NCI-H748 treated with DMSO at 0.1 percent for 48 hours (cell line): ENCODE measurements at places on chromosomes 12 and 14.
A peak's percentile ranks its signal among the peaks of the same experiment; 100 is the strongest.

- DNase-seq, result no peak
These were observed 11.8 kb downstream of the TRAPPC6B start for GRCh38 chr14:39158222-39158858.

DNA sequence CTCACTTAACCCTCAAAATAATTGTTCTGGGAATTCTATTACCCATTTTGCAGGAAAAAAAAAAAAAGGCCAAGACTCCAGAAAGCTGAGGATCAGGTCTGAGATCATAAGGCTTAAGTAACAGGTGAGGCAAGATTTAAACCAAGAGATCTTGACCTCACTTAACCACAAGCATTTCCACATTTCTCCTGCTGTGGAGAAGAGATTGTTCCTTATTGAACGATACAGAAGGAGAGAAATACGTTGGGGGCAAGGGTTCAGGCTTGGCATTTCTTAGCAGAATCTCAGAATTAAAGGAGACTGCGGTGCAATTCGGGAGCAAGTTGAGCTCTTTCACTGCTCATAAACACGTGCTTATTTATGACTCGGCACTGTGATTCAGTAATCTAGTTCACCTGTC is 885.3 kb upstream of the TMEM132C start:
- DNase-seq, result no peak

GRCh38 chr12:49094160-49094974 is at the start of gene DHH:
Gene DHH, minus strand, starts transcription at chr12:49094801. Its CDS starts 289 bp downstream, at chr12:49094512.
- peak; percentile 10 for DNase-seq

DNA sequence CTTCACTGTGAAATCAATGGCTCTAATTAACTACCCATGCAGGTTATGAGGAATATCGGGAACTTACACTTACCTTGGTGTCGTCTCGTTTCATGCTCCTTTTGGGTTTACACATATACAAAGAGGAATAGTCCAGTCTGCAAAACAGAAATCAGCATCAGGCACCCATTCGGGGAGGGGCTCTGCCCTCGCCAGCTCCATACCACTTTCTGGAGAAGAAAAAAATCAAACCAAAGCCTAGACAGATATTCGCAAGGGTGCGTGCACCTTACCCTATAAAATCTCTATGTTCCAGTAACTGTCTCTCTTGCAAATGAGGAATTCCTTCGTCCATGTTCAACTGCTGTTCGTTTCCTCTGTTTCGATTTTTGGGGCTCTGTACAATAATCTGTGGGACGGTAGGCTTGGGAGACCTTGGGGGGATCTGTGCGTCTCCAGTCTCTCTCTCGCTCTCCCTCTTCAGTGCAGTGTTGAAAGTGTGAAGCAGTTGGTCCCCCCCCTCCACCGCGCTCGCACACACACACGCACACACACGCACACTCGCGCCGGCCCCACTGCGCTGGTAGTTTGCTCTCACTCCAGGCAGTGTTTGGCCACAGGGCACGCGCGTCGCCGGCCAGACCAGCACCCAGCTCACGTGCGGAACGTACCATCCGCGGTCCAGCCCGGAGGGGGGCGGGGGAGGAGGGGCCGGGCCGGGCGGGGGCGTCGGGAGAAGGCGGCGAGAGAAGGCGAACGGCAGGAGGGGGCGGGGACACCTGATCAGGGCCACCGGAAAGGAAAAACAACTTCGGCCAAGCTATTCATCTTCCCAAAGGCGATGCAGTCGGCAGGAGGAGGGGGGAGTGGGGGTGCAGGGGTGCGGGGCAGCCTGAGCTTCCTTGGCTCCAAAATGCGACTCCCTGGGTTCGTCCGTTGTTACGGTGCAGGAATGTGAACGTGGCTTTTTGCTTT is at the start of gene BHLHE41:
Gene BHLHE41, minus strand, starts transcription at position 592 of the 954 bp plus-strand sequence. Its CDS starts 258 bp downstream, at position 334.
- DNase-seq, result peak; percentile 9

DNA sequence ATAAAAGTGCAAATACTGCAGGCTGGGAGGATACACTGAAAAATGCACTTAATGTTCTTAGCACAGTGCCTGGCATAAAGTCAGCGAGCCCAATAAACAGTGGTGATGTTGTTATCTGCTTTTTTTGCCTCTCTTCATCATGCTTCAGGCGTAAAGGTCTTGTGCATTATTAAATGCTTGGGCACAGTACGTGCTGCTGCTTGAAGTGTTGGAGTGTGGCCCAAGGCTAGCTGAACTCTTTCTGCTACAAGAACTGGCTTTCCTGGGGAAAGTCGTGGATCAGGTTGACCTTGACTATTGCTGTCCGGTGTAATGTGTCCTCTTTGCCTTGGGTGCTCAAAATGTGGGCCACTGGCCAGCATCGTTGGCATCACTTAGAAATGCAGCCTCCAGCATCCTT is 43.0 kb downstream of the SMOC1 start:
- no peak for DNase-seq

DNA sequence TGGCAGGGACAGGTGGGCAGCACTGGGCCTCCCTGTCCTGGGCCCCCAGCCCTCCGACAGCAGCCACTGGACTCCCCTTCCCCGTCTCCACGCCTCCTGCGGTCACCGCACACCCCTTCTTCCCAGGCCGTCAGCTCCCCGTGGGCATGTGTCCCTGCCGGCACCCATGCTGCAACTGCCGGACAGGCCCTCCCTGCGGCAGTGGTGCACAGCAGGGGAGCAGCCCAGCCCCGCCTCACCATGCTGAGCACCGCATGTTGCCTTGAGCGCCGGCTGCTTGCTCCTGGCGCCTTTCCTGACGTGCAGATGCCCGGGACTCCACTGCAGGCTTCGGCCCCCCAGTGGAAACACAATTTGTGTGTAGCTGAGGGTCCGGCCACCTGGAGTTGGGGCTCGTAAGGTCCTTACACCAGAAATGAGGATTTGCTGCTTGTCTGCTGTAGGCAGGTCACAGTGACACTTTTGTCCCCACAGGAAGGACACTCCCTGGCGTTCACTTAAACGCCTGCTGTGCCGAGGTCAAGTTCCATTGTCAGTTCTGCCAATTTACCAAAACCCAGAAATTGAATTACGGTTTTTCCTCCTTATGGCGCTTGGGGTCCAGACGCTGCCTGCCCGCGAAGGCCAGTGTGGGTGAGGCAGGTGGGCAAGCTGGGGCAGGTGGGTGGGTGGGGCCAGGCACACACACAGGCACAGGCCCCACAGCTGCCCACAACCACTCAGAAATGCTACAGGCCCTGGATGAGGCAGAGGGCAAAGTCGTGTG is 28.2 kb upstream of the MMP17 start:
- no peak for DNase-seq

DNA sequence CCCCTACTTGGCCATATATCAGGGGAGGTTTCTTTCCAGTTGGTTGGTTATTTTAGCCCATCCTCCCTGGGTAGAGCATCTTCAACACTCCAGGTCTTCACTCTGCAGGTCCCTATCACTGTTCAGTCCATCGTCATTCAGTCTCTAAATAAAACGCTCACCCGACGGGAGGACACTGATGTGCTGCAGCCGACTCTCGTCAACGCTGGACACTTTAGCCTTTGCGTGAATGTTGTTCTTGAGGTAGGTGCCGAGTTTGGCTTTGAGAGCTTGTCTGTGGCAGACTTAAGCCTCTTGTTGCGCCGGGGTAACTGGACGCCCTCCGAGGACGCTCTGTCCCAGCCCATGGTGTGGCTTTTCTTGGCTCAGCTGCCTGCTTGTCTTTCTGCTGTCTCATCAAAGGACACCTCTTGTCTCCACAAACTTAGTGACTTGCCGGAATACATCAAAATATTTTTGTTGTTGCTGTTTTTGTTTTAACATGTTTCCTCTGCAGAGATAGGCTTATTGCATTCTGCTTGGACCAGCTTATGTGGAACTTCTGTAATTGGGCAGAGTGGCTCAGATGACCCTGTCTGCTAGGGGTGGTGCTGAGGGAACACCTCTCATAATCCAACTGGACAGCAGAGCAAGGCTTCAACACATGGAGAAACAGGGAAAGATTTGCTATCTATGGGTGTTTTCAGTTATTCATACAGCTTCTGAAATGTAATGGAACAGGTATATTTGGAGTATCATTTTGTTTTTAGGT is 26.5 kb downstream of the TCTN1 start:
- no peak for DNase-seq

DNA sequence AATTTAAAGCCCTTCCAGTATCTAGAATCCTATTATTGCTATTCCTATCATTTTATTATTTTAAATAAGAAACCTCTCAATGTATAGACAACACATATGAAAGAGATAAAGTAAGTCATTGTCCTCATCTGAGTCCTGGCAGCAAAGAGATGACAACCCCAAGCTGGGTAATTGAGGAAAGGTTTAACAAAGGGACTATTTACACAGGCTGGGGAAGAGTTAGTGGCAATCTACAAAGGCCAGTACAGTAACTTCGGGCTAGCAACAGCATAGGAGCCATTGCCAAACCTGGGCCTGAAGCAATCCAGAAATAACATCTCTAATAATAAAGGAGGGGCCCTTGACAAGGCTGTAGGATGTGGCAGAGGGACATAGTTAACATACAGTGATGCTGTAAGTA is 11.2 kb downstream of the PDE6H start:
- DNase-seq, result no peak

DNA sequence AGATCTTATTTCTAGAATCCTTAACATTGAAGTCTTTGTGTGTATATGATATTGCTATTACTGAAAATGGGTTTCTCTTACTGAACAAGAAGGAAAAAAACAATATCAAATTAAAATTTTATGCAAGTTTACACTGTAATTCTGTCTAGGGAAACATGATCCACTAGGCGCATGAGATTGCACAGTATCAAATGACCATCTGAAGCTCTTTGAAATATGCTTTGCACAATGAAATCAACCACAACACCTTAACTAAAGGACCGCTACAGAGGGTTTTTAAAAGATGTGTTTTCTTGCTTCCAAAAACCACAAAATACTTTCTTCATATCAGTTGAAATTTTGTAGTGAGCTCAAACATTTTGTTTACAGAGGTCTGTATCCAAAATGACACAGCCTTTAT is 15.1 kb upstream of the KERA start:
- peak; percentile 7 for DNase-seq

- DNase-seq, result peak; percentile 63
These were observed 81.5 kb upstream of the MYF6 start for GRCh38 chr12:80625901-80626300.

GRCh38 chr14:97306760-97307246 is 509.6 kb downstream of the VRK1 start:
- DNase-seq, result no peak

DNA sequence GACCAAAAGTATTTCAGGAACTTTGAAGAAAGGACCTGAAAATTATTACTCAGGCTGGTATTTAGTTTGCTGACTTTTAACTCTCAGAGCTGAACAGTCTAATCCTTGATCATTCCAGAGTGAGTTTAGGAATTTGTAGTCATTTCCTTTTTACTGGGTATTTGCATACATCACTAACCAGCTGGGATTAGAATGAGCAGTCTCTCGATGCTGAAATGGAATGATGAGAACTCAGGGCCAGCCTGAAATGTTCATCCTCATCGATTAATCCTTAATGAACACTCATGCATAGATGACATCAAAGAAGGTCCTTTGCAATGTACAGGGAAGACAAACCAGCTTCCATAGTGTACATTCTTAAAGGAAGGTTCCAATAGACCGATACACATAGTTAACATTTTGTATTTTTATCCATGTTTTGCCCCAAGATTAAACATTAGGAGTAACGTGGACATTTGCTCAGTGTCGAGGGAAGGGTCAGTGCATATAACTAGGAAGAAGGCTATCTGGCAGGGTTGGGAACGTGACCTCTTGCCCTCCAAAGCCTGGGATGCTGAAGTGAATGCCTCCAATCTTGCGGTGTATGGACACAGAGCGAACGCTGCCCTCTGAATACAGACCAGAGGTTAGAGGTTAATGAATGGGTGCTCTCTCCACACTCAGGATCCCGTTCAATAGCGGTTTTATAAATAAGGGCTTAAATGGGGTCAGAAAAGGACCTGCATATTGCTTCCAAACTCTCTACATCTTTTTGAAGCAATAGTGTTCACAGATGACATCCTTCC is 14.5 kb downstream of the FBXL14 start:
- no peak for DNase-seq

GRCh38 chr12:107829271-107829670 is 54.8 kb downstream of the ASCL4 start:
- no peak for DNase-seq

DNA sequence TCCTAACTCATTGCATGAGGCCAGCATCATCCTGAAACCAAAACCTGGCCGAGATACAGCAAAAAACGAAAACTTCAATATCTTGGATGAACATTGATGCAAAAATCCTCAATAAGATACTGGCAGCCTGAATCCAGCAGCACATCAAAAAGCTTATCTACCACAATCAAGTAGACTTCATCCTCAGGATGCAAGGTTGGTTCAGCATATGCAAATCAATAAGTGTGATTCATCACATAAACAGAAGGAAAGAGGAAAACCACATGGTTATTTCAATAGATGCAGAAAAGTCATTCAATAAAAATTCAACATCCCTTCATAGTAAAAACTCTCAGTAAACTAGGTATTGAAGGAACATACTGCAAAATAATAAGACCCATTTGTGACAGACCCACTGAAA is 56.5 kb upstream of the PPFIA2 start:
- no peak for DNase-seq

- no peak for DNase-seq
These were observed 6.3 kb upstream of the NPAS3 start for GRCh38 chr14:32932302-32932913.

- no peak for DNase-seq
These were observed 176.3 kb downstream of the KSR2 start for GRCh38 chr12:117792471-117792870.

GRCh38 chr14:51498411-51499227 is 153.1 kb upstream of the FRMD6 start:
- no peak for DNase-seq

DNA sequence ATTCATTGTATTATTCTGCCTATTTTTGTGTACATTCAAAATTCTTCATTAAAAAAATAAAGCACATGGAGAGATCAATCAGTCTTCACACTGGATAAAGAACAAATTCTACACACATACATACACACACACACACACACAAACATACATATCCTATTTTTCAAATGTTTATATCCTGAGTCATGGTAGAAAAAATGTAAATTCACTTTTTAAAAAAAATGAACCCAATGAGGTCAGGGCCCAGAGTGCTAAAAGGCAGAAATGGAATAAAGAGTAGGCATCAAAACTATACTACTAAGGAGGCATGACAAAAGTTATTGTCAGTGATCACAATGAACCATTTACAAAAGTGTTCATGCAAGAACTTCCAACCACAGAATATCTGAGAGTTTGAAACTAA is 17.3 kb downstream of the GALC start:
- DNase-seq, result no peak

- no peak for DNase-seq
These were observed 38.8 kb downstream of the TMEM63C start for GRCh38 chr14:77220246-77221017.

- DNase-seq, result no peak
These were observed 57.8 kb downstream of the CCDC92 start for GRCh38 chr12:123914726-123915333.
